ENCODE measurements at places on chromosomes 13 and 19.

GRCh38 chr13:28438598-28439334 lies 56.2 kb downstream of the FLT1 start:
- no peak for DNase-seq

- no peak for DNase-seq
Observed at GRCh38 chr19:48833049-48833448, 3.2 kb downstream of the HSD17B14 start.

- no peak for DNase-seq
Observed at GRCh38 chr19:41533671-41534215, 42.2 kb upstream of the CEACAM21 start.

DNA sequence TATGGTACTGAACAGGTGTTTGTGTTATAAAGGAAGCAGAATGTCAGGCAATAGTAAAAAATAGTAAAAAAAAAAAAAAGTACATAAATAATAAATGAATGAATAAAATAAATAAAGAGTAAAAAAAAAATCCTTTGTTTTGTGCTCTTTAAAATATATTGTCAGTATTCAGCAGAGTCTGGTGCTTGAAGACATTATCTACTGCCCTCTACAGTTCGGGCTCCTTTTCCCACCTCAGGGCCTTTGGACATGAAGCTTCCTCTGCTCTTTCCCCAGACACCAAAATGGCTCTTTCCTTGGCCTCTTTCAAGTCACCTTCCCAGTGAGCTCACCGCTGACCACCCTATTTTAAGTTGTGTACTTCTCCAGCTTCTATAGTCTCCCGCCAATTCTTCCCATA lies 137.5 kb downstream of the TNFRSF19 start:
- peak; percentile 29 for DNase-seq

DNA sequence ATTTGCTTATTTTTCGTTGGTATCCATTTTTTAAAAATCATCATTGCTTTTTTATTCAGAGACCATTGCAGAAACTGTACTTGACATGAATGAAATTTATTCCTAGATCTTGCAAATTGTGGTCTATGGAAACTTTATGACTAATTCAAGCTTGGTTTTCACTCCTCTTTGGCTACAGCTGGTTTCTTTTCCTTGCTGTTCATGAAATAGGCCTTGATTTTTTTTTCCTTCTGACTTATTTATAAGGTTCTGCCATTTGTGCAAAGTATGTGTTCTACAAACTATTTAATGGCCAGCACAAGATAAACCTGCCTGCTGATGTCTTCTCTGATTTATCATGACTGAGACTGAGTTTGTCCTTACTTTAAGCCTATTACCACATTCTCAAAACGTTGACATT lies 764.0 kb upstream of the SLITRK5 start:
- DNase-seq = no peak

GRCh38 chr19:49570997-49571676 lies 9.2 kb downstream of the NOSIP start:
- DNase-seq = no peak

- no peak for DNase-seq
Observed at GRCh38 chr13:60431108-60431700, 34.2 kb downstream of the TDRD3 start.

DNA sequence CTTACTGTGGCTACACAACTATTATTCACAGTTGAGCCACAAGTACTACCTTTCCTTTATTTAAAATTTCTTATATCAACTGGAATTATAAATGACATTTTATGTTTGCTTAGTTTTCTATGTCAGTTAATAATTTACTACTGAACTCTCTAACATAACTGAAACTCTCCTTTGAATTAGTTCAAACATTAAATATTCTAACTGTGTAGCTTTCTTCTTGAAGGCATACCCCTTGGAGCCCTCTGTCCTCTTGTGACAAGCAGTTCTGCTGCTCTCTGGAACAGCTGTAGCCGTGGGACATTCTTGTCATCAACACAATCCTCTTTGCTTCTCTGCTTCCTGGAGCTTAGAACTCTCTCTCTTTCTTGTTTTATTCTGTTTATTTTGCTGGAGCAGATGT lies 244.8 kb downstream of the NHLRC3 start:
- DNase-seq = no peak

DNA sequence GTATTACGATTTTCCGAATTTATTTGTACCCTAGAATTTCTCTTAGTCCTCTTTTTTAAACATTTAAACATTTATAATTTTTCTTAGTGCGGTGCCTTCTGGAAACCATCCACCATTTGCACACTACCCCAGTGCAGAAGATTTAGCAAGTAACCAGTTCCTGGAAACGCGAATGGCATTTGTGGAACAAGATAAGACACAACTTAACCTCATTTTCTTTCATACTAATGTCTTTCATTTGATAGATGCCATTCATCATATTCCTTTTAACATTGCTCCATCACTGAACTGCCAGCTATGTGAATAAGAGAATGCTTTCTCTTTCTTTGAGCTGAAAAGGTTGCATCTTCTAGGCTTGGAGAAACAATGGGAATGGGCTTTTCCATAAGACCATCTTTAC lies 6.8 kb downstream of the FRY start:
- no peak for DNase-seq

DNA sequence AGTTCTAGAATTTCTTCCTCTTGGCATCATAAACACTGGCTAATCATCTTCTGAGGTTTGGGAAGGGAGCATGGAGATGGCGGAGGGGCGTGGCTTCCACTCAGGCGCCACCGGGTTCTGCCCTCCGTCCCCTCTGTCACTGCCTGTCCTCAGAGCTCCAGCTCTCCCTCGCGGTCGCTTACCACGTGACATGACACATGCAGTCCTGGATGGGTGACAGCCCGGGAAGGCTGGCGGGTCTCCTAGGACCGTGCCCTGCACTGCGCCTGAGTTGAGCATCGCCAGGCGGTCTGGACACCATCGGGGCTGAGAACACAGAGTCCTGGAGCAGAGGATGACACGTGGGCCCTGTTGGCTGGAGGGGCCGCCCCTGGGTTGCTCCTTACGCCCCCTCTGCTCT lies 123.3 kb downstream of the RAB20 start:
- no peak for DNase-seq

DNA sequence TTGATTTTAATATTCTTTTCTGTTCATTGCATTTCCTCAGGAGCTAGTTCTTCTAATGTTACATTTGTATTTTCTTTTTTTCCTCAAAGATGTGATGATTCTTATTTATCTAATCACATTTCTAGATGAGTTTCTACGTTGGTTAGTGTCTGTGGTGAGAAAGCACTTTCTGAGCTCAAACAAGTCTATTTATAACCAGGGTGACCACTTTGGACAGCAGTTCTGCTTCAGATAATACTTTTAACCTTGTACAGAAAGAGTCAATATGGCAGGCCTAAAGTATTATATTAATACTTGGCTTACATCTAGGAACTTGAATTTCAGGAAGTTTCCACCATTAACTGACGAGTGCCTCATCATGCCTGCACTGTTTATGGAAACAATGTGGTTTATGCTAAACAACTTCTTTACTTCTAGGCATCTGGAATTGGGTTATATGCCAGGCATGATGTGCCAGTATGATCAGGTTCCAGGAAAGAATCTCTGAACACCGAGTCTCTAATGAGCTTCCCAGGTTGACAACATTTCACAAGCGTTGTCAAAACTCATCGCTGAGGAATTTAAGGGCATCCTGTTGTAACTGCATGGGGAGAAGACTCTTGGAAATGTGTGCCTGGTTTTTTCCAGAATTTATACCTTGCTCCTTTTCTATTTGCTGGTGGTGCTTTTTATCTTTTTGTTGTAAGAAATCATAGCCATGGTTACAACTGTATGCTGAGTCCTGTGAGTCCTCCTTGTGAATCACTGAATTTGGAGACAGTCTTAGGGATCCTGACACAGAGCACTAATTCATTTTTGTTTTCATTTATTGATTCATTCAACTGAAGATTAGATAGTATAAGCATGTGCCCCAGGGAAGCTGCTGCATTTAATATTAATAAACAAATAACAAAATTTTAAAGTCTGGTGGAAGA lies 344.4 kb upstream of the PCDH9 start:
- DNase-seq = no peak

- DNase-seq = no peak
Observed at GRCh38 chr19:10471909-10472308, 31.2 kb downstream of the KEAP1 start.

- DNase-seq = no peak
Observed at GRCh38 chr13:105552078-105552477, 983.4 kb downstream of the EFNB2 start.
